ENCODE measurements at places on chromosomes 6 and 20.
A peak's percentile ranks its signal among the peaks of the same experiment; 100 is the strongest.

DNA sequence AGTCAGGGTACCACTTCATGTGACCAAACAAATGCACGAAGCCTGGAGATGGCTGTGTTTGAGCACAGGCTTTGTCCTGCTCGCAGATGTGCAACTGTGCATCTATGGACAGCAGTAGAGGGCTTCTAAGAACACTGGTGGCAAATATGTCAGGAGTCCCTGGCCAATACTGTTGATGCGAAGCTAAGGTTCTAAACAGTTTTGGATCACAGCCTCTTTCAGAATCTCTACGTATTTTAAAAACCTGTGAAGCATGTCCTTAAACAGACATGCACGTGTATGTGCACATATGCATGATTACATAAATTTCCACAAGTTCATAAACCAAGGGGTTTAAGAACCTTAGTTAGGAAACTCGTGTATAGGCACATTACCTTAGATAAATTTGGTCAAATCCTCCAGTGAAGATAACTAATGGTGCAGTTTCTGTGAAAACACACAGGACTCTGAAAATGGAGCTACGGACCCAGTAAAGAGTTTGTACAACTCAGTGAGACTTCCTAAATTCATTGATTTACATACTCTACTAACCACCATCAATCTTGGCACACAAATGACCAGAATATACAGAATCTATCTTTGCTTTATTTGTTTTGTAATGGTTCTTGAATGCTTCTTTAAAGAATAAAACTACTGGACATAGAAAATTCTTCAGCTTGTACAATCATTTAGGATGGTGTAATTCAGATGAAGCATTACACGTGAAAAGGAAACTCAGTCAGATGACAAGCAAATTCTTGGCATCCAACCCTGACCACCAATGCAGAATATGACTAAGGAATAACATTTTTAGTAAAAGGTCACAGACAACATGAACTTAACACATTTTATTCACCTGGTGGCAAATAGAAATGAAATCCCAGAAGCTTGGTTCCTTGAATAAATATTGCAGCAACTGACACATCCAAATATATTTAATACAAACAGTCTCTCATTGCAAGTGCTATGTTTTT lies 27.4 kb downstream of the KCNQ5 start:
- no peak for DNase-seq

GRCh38 chr6:44250718-44251123 lies 3.8 kb downstream of the HSP90AB1 start:
- no peak for DNase-seq

- DNase-seq = no peak
These were observed 5.1 kb downstream of the OR2H1 start for GRCh38 chr6:29462022-29462421.

- no peak for DNase-seq
These were observed 35.2 kb upstream of the SASH1 start for GRCh38 chr6:148307405-148307804.

DNA sequence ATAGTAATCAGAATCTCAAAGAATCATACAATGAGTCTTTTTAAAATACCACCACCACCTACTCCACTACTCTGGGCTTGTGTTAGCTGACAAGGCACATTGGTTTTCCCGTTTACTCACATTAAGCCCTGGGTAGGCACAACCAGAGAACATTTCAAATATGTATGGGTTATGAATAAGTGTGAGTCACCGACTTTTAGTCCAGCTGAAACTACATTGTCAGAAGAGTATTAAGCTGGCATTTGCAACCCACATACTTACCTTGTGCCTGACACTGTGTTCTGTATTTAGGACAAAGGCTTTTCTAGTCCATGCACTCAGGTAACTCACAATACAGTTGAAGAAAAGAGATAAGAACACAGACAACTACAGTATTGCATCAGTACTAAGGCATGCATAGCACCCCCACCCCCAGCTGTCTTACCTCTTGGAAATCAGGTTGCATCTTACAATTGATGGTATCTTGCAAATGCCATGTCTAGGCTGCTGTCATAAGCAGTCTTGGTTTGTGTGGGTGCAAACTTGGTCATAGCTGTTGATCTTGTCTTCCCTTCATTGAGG lies 40.3 kb upstream of the AHI1 start:
- no peak for DNase-seq

GRCh38 chr6:131336596-131336995 lies 201.3 kb downstream of the AKAP7 start:
- no peak for DNase-seq

DNA sequence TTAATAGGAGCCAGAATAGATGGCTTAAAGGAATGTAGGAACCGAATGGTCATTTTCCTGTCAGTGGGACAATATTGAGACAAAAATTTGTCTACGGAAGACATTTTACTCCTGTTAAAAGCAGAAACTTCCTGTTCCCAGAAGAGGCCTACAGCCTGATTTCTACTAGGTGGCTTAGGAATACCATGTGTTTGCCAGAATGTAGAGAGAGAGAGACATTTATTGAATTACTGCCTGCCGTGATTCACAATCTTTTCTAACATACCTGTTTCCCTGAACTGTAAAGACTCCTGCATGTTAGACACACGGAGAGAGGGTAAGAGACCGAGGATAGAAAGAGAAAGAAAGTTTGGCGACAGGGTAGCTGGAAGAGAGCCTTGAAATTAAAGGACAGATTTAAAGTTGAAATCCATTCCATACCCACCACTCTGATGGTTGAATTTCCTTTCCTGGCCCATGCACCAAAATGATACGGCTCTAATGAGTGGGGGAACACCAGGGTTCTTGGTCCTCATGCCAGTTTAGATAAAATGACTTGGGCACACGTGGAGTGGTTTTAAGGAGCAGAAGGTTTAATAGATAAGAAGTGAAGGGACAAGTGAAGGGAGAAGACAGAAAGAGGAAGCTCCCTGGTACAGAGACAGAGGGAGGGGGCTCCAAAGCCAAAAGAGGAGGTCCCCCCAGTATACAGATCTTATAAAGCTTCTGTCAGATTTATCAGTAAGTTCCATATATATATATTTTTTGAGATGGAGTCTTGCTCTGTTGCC lies 22.5 kb downstream of the NCOA3 start:
- DNase-seq = no peak

DNA sequence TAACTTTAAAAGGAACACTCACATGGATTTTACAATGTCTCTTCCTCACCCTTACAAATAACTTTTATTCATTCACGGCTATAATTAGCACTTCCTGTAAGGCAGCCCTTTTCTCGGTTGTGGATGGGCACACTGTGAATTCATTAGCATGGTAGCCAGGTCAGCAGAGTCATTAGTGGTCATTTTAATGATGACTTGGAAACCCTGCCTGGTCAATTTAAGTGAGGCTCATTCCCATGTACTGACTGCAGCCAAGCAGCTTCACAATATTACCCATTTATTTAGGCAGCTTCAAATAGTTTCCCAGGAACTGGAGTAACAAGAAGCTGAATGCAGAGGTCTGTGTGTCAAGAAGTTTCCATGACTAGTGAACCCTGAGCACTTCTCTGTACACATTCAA lies 248.8 kb downstream of the KHDC1L start:
- DNase-seq = no peak

DNA sequence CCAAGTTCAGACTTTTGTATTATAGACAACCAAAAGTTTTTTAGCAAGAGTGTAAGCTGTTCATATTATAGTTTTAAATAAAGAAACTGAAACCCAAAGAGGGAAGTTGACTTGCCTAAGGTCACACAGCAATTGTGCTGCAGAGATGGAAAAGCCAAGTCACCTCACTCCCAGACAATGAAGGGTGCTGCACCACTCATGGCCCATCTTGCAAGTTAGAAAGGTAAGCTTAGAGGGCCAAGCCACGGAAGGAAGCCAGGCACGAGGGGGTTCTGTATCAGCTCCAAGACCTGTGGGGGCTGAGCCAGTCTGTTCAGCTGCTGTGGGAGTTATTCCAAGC lies 860 bp downstream of the DEFB124 start:
- DNase-seq = no peak

DNA sequence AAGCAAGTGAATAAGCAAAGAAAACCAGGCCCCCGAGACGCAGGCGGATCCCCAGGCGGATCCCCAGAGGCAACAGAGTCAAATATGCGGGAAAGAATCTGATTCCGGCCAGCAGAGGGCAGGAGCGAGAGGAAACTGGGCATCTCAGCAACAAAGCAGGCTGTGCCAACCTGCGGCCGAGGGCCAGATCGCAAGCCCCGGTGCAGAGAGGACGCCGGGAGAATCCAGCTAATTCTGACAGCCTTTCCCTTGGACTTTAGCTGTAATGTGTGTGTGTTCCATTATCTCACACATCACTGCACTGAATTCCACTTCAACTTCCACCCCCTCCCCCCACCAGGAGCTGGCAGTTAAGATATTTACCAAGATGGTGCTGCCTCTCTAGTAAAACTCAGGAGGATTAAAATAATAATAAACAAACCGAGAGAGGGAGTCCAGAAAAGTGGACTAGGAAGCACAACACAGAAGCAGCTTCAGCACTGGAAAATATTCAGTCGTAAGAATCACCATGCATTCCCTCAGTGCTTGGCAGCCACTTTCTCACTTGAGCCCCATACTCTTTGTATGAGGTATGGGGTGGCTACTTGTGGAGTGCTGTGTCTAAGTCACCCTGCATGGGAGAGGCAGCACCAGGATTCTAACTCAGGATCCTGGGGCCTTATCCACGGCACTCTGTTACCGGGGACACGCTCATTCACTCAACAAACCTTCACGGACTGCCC lies 66.2 kb upstream of the SNX9 start:
- peak; percentile 79 for DNase-seq

GRCh38 chr6:26554697-26555504 lies 16.7 kb downstream of the HMGN4 start:
- DNase-seq = no peak

- no peak for DNase-seq
These were observed 65.4 kb upstream of the ZNFX1 start for GRCh38 chr20:49343246-49343645.

DNA sequence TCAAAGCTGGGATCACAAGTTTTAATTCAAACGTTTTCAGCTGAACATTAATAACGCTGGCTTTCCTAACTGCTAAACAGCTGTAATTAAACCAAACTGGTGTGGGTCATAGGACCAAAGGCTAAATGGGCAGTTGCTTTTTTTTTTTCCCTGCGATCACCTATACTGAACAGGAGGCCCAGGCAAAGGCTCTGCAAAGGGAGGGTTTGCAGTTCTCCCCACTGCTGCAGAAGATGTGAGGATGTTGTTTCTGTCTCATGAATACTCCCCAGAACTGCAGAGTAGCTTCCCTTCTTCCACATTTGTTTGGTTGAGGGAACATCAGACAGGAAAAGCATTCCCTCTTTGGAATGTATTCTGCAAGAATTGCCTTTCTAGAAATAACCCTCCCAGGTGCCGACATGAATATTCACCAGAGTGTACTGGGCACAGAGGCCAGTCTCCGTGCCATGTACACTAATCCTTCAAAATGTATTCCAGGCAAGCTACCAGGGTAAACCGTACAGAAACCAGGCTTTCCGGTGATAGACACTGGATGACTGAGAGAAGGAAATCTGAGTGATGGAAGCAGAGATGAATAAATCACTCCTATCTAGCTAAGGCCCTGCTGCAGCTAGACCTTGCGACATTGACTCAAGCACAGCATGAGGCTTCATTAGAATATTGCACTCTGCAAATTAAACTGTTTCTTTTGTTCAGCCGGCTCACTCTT lies 370.1 kb downstream of the BTBD9 start:
- no peak for DNase-seq

DNA sequence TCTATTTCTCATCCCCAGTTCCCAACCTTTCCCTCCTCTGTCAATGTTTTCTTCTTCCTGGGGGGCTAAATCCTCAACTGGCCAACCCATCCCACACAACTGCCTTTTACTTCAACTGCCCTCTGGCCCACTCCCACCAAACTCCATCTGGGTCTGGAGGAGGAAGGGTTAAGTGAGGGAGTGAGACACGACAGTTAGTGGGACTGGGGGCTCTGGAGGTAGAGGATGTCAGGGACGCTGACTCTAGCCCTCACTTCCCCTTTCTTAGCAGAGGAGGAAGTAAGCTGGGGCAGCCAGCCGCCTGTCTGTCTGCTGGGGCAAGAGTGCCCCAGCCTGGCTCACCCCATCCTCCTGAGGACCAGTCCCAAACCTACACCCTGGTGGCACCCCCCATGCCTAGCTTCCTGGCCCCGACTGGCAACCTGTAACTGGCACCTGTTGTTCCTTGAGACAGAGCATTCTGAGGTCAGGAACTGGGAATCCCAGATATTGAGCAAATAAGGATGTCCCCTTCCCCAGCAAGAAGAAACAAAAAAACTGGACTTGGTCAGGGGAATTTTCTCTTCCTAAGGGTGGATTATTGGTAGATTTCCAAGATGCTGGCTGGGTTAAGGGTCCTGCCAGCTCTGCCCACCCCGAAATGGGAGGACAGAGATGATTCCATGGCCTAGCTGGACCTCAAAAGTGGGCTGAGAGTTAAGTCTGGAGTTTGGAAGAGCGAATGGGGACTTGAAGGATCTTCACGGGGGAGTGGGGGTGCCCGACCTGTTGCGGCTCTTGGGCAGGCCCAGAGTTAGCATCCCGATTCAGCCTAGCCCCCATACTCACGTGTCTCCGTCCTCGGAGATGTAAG lies 971 bp downstream of the NFKBIE start:
- DNase-seq = no peak

GRCh38 chr6:49849213-49849907 lies 17.0 kb downstream of the CRISP1 start:
- peak; percentile 57 for DNase-seq

DNA sequence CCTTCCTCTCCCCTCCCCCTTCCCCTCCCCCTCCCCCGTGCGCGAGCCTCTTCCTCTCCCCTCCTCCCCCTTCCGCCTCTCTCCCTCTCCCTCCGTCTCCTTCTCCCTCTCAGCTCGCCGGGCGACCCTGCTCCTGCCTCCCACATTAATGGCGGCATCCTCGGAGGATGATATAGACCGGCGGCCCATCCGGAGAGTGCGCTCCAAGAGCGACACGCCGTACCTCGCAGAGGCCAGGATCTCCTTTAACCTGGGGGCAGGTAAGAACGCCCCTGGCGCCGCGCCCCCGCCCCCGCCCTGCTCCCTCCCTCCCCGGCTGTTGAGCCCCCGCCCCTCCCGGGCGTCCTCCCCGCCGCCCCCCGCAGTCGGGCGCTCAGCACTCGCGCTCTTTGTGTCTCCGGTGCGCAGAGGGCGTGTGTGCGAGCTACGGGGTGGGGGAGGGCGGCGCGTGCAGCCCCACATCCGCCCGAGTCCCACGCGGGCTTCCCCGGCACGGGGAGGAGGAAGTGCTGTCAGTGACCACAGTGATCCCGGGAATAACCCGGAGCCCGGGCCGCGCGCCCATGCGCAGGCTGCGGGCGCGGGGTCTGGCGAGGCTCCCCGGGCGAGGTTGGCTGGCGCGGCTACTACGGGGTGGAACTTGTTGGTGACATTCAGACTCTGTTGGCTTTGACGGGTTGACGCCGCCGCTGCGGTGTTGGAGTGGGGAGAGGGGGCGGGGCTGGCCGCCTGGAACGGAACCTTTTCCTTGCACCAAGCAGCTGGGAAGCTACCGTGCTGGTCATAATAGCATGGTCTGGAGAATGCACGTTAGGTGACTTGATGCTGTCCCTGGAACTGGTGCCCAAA lies 33.2 kb downstream of the PHACTR1 start:
- DNase-seq = peak; percentile 4
